ENCODE measurements at places on chromosomes 12 and 14. TPM values are rescaled to one million over a fixed set of nuclear protein-coding genes. Genes with fewer than 3 reads are reported as not detected.

Gene CD4
- total RNA-seq: 368 TPM

Gene LRP6
- total RNA-seq: 0.55 TPM

Gene ERBB3
- total RNA-seq: 0.71 TPM

Gene PDZRN4
- not detected for total RNA-seq
